Sigmoid colon (tissue), 7 donors: ENCODE measurements at places on chromosomes 13 and 19. TPM values are rescaled to one million over a fixed set of nuclear protein-coding genes. Genes with fewer than 3 reads are reported as not detected.

DNA sequence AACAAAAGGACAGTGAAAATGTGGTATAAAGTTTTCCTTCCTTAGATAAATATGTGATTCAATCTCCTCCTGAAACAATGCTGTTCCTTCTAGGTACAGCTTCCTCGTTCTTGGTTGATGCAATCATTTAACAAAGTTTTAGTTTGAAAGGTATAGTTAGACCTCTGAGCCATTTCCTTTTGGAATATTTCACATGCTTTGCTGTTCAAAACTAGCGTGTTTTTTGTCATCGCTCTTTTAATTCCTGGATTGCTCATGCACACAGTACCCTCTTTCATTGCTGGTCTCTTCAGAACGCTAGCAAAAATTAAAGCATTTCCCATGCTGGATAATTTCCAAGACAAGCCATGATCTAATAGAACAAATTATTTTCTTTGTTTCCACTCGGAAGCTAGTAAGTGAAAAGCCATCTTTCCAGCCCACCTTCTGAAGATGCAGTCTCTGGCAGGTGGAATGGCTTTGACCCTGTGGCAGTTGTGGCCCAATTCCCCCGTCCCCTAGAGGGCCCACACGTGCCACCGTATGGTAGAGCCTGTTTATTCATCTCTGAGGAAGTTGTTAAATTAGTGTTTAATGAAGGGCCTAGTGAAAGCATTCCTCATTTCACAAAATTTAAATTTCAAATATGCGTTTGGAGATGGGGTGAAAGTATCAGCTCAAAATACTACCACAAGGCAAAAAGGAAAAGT lies 1040.6 kb upstream of the SLC10A2 start:
- no peak for DNase-seq
- H3K27me3 ChIP-seq: no peaks in the 10 kb centered on the region
- no peak overlapping the region for H3K27ac ChIP-seq

DNA sequence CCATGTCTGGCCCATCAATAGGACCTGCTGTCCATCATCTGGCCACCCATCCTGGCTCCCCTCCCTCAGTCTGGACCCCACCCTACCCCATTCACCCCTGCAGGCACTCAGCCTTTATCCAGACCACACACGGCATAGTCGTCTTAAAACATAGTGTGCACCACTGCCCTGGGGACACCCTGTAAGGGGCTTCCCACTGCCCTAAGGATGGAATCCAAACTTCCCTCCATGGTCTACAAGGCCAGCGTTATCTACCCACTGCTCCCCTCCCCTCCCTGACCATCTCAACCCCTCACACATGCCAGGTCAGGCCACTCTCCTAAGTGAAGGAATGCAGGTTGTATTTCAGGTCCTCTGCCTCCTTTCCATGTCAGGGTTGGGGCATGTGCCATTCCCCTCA lies 352.7 kb upstream of the ZNF507 start:
- H3K27ac ChIP-seq: no peak overlapping the region
- no peaks in the 10 kb centered on the region for H3K27me3 ChIP-seq
- no peak for DNase-seq
- H3K4me3 ChIP-seq: no peak overlapping the region
- H3K36me3 ChIP-seq: no peaks in the 10 kb centered on the region
- H3K4me1 ChIP-seq: no peaks in the 10 kb centered on the region

The OVOL3 gene
- not detected for total RNA-seq

GRCh38 chr13:108828086-108828815 lies 198.8 kb downstream of the MYO16 start:
- H3K4me1 ChIP-seq: no peaks in the 10 kb centered on the region
- no peak overlapping the region for H3K27ac ChIP-seq
- no peaks in the 10 kb centered on the region for H3K27me3 ChIP-seq
- H3K4me3 ChIP-seq: no peak overlapping the region

The PRR20B gene
- total RNA-seq: not detected

The FCER2 gene
- 0.27 TPM for total RNA-seq

- no peaks in the 10 kb centered on the region for H3K4me1 ChIP-seq
- DNase-seq: no peak
- no peaks in the 10 kb centered on the region for H3K27me3 ChIP-seq
- H3K4me3 ChIP-seq: no peak overlapping the region
These were observed 1341.2 kb upstream of the SPRY2 start for GRCh38 chr13:81682081-81682630.

DNA sequence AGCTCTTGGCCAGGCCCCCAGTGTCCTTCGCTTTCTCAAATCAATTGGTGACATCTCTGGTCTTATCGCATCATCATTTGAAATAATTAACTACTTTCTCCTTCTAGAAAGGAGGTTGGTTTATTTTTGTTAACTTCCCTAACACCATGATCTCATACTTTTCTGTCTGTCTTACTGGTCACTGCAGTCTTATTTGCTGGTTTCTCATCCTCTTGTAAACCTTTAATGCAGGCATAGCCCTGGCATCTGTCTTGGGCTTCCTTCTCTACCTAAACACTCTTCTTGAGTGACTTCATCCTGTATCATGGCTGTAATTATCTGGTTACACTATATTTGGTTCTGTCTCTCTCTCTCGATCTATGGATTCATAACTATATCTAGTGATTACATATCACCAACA lies 152.8 kb downstream of the CYSLTR2 start:
- H3K27ac ChIP-seq: no peak overlapping the region
- no peak overlapping the region for H3K4me3 ChIP-seq
- H3K27me3 ChIP-seq: no peaks in the 10 kb centered on the region
- no peaks in the 10 kb centered on the region for H3K36me3 ChIP-seq
- no peak for DNase-seq
- peaks cover 9% of the 10 kb centered on the region for H3K4me1 ChIP-seq

The VSIG10L gene
- 0.55 TPM for total RNA-seq

- H3K4me3 ChIP-seq: no peak overlapping the region
- H3K27me3 ChIP-seq: no peaks in the 10 kb centered on the region
- H3K27ac ChIP-seq: no peak overlapping the region
- no peaks in the 10 kb centered on the region for H3K36me3 ChIP-seq
- no peaks in the 10 kb centered on the region for H3K4me1 ChIP-seq
These were observed 429.3 kb downstream of the DIAPH3 start for GRCh38 chr13:59734393-59734792.

DNA sequence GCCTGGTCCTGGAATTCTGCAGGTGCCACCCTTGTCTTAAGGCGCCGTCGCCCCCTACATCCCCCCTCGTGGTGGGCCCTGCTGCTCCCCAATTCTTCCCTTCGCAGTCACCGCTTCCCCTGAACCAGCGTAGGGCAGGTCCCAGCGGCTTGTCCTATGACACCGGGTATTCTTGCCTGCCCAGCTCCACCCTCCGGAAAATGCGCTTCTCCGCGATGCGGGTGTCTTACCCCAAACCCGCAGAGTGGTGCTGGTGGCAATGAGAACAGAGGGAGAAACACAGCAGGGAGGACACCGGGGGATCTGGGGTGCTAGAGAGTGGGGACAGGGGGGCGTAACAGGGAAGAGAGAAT lies 9.0 kb downstream of the ZNF808 start:
- peak overlapping the region; percentile 59 for H3K4me3 ChIP-seq
- no peaks in the 10 kb centered on the region for H3K4me1 ChIP-seq
- H3K27me3 ChIP-seq: no peaks in the 10 kb centered on the region
- H3K27ac ChIP-seq: peak overlapping the region; percentile 75

DNA sequence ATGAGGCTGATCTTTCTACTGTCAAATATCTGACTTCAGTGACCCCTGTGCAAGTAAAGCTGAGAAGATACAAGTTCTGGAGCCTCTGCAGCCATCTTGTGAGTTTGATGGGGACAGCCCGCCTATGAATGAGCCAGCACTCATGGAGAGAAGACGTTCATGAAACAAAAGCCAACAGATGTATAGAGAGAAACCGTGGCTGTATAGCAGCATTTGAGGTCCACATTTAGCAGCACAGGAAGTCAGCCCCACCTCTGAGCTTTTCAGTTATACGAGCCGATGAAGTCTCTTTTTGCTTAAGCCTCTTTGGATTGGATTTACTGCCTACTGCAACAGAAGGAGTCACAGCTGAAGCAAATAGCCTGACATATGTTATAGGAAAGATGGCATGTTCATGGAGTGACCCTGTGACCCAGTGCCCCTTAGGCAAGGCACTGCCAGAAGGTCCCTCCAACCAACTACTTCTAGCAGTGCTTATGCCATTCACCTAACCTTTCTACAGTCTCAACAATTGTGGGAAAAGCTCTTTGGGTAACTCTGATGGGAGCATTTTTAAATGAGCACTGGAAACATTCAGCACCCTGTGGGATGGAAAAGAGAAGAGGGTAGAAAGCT lies 3.5 kb upstream of the DLEU7 start:
- DNase-seq: no peak
- no peaks in the 10 kb centered on the region for H3K36me3 ChIP-seq
- H3K4me3 ChIP-seq: no peak overlapping the region
- H3K27ac ChIP-seq: no peak overlapping the region
- H3K27me3 ChIP-seq: no peaks in the 10 kb centered on the region
- peaks cover 11% of the 10 kb centered on the region for H3K4me1 ChIP-seq

- DNase-seq: no peak
- peaks cover 13% of the 10 kb centered on the region for H3K4me1 ChIP-seq
- H3K27me3 ChIP-seq: no peaks in the 10 kb centered on the region
- no peak overlapping the region for H3K4me3 ChIP-seq
- no peak overlapping the region for H3K27ac ChIP-seq
These were observed 62.1 kb downstream of the TM9SF2 start for GRCh38 chr13:99563404-99563803.

DNA sequence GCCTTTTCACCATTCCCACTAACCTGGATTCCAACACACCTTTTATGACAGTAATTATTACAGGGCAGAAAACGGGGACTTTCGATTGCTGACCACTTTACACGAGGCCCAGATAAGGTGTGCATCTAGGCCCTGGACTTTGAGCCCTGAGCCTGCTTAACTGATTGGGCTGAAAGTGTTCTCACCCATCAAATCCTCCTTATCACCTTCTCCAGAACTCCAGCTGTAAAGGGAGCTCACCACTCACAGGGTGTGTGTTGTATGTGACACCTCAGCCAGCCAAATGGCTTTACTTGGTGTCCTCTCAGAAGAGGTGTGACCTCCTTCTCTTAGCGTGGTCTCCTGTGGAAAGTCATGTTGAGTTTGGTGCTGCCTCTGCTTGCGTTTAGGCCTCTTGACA lies 36.5 kb downstream of the SIPA1L3 start:
- no peaks in the 10 kb centered on the region for H3K36me3 ChIP-seq
- no peaks in the 10 kb centered on the region for H3K4me1 ChIP-seq
- no peak overlapping the region for H3K27ac ChIP-seq
- no peaks in the 10 kb centered on the region for H3K27me3 ChIP-seq

GRCh38 chr13:106118050-106118449 lies 417.4 kb downstream of the EFNB2 start:
- H3K4me1 ChIP-seq: peaks cover 6% of the 10 kb centered on the region
- H3K4me3 ChIP-seq: no peak overlapping the region
- DNase-seq: no peak
- H3K36me3 ChIP-seq: no peaks in the 10 kb centered on the region
- H3K27me3 ChIP-seq: no peaks in the 10 kb centered on the region

- peaks cover 3% of the 10 kb centered on the region for H3K4me1 ChIP-seq
- H3K27ac ChIP-seq: no peak overlapping the region
- H3K27me3 ChIP-seq: no peaks in the 10 kb centered on the region
- peak; percentile 88 for DNase-seq
These were observed 22.6 kb downstream of the FBXL12 start for GRCh38 chr19:9796113-9796773.

GRCh38 chr13:41652735-41653361 lies 195.5 kb downstream of the RGCC start:
- no peaks in the 10 kb centered on the region for H3K27me3 ChIP-seq
- no peak for DNase-seq
- peak overlapping the region; percentile 6 for H3K27ac ChIP-seq
- no peaks in the 10 kb centered on the region for H3K4me1 ChIP-seq
- no peaks in the 10 kb centered on the region for H3K36me3 ChIP-seq

GRCh38 chr19:1259206-1259875 lies 9.8 kb upstream of the CIRBP start:
- H3K4me1 ChIP-seq: peaks cover 71% of the 10 kb centered on the region
- peak; percentile 80 for DNase-seq
- H3K4me3 ChIP-seq: no peak overlapping the region
- H3K36me3 ChIP-seq: peaks cover 39% of the 10 kb centered on the region
- no peaks in the 10 kb centered on the region for H3K27me3 ChIP-seq

DNA sequence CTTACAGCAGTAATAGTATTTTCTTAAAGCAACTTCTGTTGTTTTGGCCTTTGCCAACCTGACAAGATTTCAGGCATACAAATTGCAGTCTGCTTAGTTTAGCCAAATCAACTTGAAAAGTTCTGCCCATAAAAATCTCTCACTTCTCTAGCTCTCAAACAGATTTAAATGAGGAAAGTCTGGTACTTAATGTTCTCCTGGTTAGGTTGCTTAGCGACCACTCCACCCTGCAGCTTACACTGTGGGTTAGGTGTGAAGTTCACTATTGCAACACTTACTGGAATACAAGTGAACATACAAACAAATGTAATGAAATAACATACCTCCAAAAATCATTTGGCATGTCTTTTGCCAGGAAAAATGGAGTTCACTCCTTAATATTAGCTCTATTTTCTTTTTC lies 178.7 kb upstream of the PCDH9 start:
- H3K36me3 ChIP-seq: no peaks in the 10 kb centered on the region
- no peak overlapping the region for H3K27ac ChIP-seq
- DNase-seq: no peak
- no peaks in the 10 kb centered on the region for H3K27me3 ChIP-seq
- H3K4me3 ChIP-seq: no peak overlapping the region
- H3K4me1 ChIP-seq: no peaks in the 10 kb centered on the region

The ADGRE2 gene
- total RNA-seq: 1.8 TPM

- H3K27me3 ChIP-seq: no peaks in the 10 kb centered on the region
- H3K4me3 ChIP-seq: no peak overlapping the region
- peak overlapping the region; percentile 84 for H3K27ac ChIP-seq
- peaks cover 13% of the 10 kb centered on the region for H3K36me3 ChIP-seq
- DNase-seq: no peak
These were observed 24.4 kb upstream of the LDLR start for GRCh38 chr19:11064831-11065303.

DNA sequence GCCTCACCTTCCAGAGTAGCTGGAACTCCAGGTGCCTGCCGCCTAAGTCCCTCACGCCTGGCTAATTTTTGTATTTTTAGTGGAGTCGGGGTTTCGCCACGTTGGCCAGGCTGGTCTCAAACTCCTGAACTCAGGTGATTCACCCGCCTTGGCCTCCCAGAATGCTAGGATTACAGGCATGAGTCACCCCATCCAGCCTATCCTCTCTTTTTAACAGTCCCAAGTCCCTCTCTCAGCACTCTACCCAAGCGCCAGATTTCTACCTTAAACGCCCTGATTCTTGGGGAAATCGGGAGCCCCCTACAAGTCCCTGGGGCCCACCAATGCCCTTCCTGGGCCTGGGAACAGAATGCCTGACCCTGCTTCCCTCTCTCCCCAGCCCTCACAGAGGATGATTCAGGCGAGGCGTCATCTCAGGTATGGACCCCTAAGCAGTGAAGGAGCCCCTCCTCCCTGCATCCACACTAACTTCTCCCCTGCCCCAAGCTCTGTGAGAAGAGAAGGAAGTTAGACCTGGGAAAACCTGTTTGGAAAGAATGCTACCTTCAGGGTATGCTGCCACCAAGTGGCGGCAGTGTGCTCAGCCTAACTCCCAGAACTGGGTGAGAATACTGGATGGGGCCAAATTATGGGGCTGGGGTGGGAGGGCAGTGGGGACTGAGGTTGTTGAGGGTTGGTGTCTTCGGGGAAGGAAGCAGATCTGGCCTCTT lies 20.8 kb upstream of the EBI3 start:
- H3K4me1 ChIP-seq: no peaks in the 10 kb centered on the region
- no peak for DNase-seq
- peaks cover 2% of the 10 kb centered on the region for H3K27me3 ChIP-seq
- H3K27ac ChIP-seq: no peak overlapping the region
- no peak overlapping the region for H3K4me3 ChIP-seq

- no peaks in the 10 kb centered on the region for H3K27me3 ChIP-seq
- H3K4me1 ChIP-seq: peaks cover 74% of the 10 kb centered on the region
- DNase-seq: no peak
- no peaks in the 10 kb centered on the region for H3K36me3 ChIP-seq
These were observed 20.2 kb downstream of the POLR1D start for GRCh38 chr13:27641711-27642502.
